HAP-1 (cell line): ENCODE measurements at places on chromosomes 16 and 17.
A peak's percentile ranks its signal among the peaks of the same experiment; 100 is the strongest.

DNA sequence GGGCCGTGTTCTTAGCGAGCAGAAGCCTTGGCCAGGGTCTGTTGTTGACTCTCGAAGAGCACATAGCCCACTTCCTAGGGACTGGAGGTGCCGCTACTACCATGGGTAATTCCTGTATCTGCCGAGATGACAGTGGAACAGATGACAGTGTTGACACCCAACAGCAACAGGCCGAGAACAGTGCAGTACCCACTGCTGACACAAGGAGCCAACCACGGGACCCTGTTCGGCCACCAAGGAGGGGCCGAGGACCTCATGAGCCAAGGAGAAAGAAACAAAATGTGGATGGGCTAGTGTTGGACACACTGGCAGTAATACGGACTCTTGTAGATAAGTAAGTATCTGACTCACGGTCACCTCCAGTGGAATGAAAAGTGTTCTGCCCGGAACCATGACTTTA is 18.5 kb downstream of the RSPRY1 start:
- no peak for DNase-seq

DNA sequence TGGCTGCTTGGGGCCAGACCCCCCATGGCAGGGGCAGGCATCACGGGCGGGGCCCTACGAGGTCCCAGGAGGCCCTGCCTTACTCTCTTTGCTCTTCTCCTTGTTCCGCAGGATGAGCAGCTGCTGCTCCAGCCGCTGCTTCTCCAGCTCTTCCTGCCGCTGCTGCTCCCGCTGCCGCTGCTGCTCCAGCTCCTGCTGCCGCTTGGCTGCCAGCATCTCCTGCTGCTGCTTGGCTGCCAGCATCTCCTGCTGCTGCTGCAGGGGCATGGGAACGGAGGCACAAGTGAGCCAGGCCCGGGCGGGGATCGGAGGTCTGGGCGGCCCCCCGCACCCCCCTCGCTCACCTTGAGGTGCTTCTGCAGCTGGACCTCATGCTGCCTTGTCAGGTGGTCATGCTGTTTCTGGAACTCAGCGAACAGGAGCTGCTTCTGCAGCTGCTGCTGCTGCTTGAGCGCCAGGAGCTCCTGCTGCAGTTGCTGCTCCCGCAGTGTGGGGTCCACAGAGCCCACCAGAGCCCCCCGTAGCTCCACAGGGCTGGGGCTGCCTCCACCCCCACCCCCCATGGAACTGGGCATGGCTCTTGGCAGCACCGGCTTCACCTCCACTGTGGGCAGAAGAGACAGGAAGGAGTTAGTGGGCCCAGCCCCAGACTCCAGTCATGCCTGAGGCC is 22.8 kb downstream of the G6PC3 start:
- DNase-seq = no peak

GRCh38 chr17:77753691-77754245 is 204.7 kb upstream of the TNRC6C start:
- no peak for DNase-seq

DNA sequence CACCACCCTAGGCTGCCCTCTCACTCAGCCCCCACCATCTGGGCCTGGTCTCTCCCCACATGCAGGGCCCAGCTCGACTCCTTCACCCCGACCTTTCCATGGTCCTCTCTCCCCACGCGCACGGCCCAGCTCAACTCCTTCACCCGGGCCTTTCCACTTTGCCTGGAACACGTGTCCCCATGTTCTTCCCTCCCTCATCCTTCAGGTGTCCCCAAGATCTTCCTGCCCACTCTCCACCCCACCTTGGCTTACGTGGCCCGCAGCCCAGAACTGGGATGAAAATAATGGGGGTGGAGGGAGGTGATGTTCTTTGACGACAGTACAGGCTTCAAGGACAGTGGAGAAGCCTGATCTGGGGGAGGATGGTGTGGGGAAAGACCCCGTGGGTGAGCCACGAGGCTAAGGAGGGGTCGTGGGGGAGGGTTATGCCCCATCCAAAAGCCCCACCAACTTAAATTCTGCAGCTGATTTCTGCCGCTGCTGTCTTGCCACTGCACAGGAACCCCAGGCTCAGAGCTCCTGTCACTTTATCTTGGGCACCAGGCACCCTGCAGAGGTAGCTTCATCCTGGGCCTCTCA is 9.9 kb upstream of the MEAK7 start:
- no peak for DNase-seq

DNA sequence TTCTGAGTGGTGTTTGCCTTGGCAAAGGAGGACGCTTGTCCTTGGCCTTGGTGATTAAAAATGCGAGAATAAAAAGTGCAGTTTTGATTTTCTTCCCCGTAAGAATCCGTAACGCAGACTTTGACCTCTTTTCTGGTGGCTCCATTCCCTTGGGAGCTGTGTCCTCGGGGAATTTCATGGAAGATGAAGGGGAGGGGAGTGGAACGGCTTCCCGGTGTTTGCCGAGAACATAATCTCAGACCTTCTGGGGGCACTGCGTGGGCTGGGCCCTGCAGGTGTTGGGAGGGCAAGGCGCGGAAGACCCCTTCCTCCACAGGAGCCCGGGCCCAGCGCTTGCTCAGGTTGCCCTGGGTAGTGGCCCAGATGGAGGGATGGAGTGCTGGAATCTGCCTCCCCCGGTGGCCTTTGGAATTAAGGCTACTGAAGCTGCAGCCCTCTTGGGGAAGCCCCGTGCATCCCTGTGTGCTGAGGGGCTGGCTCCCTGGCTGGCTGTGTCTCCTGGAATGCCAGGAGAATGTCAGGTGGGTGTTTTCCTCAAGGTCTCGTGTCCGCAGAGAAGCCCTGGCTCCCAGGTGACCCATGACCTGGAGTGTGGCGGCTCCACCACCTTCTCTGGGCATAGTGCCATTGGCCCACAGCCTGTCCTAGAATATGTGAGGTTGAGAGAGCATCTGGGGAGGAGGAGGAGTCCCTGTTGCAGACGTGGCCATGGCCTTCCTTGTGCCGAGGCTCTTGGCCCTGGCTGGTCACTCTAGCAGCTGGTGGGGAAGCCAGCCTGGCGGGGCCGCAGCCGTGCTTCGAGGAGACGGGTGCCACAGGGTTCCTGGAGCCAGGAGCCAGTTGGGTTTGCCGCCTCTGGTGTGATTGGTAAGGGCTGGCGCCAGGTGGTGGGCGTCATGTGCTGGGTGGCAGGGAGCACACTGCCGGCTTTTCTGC is 3.1 kb downstream of the BAIAP2 start:
- DNase-seq = no peak

GRCh38 chr16:49464877-49465504 is 91.4 kb downstream of the C16orf78 start:
- DNase-seq = no peak

GRCh38 chr16:83626676-83627075 is 181.1 kb upstream of the HSBP1 start:
- no peak for DNase-seq

DNA sequence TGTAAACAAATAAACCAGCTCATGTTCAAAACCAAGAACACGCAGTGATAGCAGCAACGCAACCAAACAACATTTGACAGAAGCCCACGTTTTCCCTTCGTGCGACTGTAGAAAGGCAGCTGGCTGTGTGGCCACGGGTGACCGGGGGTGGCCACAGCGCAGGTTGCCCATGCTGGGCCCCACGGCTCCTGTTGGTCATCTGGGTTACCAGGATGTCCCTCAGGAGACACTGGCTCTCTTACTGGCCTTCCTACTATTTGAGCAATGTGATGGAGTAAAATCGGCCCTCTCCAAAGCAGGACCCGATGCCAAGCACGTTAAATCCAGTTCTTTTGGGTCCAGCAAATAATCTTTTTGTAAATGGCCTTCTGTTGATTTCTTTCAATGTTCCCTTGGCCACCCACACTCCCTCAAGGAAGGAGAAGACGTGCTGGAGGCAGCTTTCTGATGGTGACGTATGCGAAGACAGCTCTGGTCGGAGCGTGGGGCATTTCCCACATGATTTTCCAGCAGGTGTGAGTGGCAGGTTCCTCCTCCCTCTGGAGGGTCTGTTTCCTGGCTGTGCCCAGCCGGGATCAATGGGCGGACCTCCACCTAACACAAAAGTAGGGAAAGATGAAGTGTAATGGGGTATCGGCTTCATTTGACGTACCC is 143.1 kb upstream of the CHMP6 start:
- DNase-seq = no peak

GRCh38 chr16:86625029-86625428 is 46.7 kb downstream of the FOXL1 start:
- no peak for DNase-seq

GRCh38 chr17:64250233-64250835 is 12.7 kb downstream of the TEX2 start:
- no peak for DNase-seq

DNA sequence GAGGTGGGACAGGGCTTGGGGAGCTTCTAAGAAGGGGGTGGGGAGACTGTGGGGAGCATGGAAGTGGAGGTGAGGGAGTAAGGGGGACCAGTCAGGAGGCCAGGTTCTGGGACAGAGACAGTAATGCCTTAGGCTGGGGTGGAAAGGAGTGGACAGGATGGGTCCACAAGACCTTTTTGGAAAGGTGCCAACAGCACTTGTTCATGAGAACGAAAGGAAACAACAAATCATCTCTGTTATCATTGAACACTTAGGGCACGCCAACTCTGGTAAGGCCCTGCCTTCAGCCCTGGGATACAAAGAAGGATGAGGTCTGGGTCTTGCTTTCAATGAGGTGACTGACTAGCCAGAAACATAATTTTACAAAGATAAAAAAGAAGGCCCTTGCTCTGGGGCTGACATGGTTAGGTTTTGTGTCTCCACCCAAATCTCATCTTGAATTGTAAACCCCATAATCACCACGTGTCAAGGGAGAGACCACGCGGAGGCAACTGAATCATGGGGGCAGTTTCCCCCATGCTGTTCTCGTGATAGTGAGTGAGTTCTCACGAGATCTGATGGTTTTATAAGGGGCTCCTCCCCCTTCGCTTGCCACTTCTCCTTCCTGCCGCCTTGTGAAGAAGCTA is 113.8 kb downstream of the SLC39A11 start:
- no peak for DNase-seq

DNA sequence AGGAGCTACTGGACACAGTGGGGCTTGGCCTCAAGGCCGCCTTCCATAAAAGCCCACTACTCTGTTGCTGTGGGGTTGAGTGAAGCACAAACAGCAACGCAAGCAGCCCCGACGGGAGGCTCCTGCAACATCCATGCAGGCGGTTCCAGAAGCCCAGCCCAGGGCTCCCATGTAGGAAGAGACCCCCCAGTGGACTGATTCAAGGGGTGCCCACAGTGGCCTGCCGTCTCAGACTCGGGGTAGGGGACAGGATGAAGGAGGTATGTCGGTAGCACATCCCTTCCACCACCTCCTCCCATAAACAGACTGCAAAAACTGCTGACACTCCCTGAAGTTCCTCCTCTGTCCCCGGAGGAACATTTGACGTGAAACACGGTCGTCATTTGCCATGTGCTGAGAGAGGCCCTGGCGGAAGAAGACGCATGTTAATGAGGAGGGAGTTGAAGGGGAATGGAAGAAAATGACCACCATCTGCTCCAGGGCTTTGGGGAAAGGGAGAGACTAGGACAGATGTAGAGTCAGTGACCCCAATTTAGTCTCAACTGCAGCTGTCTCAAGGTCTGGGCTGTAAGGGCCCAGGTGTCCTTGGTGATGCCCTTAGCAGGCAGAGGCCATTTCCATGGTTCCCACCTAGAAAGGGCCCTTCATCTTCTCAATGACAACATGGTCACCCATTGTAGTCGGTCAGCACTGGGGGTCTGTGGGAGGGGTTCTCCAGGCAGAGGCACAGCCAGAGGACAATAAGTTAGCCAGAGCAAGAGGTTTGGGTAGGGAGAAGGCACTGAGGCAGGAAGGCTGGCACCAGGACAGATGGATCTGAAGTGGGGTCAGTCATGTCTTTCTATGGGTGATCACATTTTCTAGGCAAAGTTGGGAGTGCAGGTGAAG is 200.6 kb downstream of the CPPED1 start:
- no peak for DNase-seq

- no peak for DNase-seq
Observed at GRCh38 chr17:39702901-39703893, 3.3 kb downstream of the ERBB2 start.

GRCh38 chr17:6323626-6324356 is 111.1 kb downstream of the AIPL1 start:
- no peak for DNase-seq

GRCh38 chr16:83717814-83718213 is 90.0 kb upstream of the HSBP1 start:
- DNase-seq = no peak

GRCh38 chr16:69821844-69822173 is 59.7 kb downstream of the WWP2 start:
- no peak for DNase-seq

- DNase-seq = no peak
Observed at GRCh38 chr17:37147301-37147812, 198.6 kb downstream of the AATF start.

DNA sequence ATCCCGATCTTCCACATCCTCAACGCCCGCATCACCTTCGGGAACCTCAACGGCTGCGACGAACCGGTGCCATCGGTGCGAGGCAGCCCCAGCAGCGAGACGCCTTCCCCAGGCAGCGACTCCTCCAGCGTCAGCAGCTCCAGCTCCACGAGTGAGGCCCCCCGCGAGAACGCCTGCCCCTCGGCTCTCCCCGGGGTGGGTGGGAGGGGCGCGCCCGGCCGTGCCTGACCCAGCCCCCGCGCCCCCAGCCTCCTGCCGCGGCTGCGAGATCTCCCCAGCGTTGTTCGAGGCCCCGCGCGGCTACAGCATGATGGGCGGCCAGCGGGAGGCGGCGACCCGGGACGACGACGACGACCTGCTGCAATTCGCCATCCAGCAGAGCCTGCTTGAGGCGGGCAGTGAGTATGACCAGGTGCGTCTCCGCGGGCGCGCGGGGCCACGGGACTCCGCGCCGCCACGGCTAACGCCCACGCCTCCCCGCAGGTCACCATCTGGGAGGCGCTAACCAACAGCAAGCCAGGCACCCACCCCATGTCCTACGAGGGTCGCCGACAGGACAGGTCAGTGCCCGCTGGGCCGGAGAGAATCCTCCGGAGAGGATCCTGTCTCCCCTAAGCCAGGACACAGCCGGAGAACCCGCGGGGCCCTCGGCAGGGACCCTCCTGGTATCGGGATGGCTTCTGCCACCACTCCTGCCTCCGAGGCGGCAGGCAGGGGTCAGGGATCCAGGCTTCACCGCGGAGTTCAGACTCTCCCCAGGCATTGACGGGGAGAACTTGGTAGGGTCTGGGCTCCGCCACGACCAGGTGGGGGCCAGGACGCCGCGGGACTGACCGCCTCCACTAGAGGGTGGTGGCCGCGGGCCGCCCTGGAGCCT is 10.1 kb downstream of the CORO6 start:
- DNase-seq = no peak

- DNase-seq = peak; percentile 98
Observed at GRCh38 chr17:63827002-63827800, at the start of the genes FTSJ3 and PSMC5. TSS of gene FTSJ3 (minus strand) at chr17:63827663. CDS start at chr17:63826902, 761 bp downstream. TSS of gene PSMC5 (plus strand) at chr17:63827431. CDS start at chr17:63827491, 60 bp downstream.

DNA sequence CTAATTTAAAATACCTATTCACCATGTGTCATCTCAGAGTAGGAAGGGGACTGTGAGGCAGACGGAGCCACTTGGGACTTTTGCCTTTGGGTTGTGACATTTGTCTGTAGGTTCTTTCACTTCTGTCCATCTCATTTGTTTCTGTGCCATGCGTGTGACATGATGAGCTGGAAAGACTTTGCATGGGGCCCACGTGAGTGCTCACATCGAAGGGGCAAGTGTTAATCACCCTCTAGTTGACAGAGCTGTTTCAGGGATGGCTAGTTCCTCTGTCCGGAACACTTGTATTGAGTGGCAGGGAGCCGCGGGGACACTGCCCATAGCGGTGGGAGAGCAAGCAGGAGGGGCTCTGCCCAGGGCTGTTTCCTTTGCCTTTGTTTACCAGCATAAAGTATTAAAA is 112.0 kb downstream of the RPTOR start:
- DNase-seq = no peak
